Fibroblast of lung (primary cell): ENCODE measurements at places on chromosomes 11 and 22. TPM values are rescaled to one million over a fixed set of nuclear protein-coding genes. Genes with fewer than 3 reads are reported as not detected.

- H3K27me3 ChIP-seq, result no peaks in the 10 kb centered on the region
- H3K4me1 ChIP-seq, result no peaks in the 10 kb centered on the region
- H3K4me3 ChIP-seq, result no peak overlapping the region
- no peaks in the 10 kb centered on the region for H3K36me3 ChIP-seq
- no peak for DNase-seq
Observed at GRCh38 chr11:69877235-69877634, 58.0 kb upstream of the FGF3 start.

DLG2 gene
- 2.1 and 2.3 TPM in 2 replicates for total RNA-seq

GRCh38 chr11:2168286-2169004, 3.2 kb downstream of the TH start:
- no peak for DNase-seq
- H3K4me3 ChIP-seq, result no peak overlapping the region
- no peaks in the 10 kb centered on the region for H3K4me1 ChIP-seq
- H3K27ac ChIP-seq, result no peak overlapping the region

DNA sequence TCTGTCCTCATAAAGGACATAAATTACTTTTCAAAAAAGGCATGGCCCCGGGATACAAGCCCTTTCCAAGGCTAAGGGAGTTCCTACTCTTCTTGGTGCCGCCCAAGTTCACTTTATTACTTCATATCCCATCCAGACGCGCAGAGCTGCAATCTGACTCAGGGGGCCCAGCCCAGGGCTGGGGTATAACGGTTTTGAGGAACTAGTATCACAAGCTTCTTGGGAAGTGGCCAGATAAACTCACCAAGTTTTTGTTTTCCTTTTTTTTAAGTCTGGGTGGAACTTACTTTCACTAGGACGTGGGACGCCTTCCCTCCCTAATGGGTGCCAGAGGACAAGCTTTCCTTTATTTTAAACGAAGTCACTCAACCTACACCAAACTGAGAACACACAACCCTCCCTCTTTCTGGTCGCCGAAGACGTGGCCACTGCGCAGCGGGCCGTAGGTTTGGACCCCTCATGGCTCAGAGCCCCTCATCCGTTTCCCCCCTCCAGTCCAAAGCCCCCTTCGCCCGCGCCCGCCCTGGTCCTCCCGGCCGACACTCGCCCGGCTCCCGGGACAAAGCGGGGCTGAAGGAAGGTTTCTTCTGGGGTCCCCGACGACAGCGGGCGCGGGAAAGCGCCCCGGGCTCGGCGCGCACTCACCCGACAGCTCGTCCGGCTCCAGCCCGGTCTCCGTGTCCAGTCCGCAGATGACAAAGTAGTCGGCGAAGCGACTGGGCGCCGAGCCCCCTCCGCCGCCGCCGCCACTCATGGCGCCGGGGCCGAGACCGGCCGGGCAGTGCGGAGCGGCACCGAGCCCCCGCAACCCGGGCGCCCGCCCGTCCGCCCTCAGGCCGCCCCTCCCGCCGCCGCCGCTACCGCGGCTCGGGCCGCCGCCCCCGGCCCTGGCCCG, 587 bp downstream of the DENND5A start:
- no peaks in the 10 kb centered on the region for H3K36me3 ChIP-seq
- H3K4me3 ChIP-seq, result peak overlapping the region; percentile 58
- peak overlapping the region; percentile 87 for H3K27ac ChIP-seq
- DNase-seq, result peak; percentile 90
- H3K27me3 ChIP-seq, result no peaks in the 10 kb centered on the region

GRCh38 chr11:66082946-66083698, 13.1 kb downstream of the PACS1 start:
- no peak overlapping the region for H3K27ac ChIP-seq
- H3K4me1 ChIP-seq, result peaks cover 8% of the 10 kb centered on the region
- peak; percentile 59 for DNase-seq
- no peak overlapping the region for H3K4me3 ChIP-seq
- no peaks in the 10 kb centered on the region for H3K27me3 ChIP-seq

KRTAP5-7 gene
- total RNA-seq, result under 0.01 and 0.17 TPM in 2 replicates

LRRC75B gene
- total RNA-seq, result 5.6 and 7.9 TPM in 2 replicates

GRCh38 chr11:90124371-90124770, 10.1 kb upstream of the NAALAD2 start:
- no peak overlapping the region for H3K4me3 ChIP-seq
- no peaks in the 10 kb centered on the region for H3K27me3 ChIP-seq
- H3K27ac ChIP-seq, result no peak overlapping the region
- DNase-seq, result no peak
- no peaks in the 10 kb centered on the region for H3K4me1 ChIP-seq
- H3K36me3 ChIP-seq, result no peaks in the 10 kb centered on the region

DNA sequence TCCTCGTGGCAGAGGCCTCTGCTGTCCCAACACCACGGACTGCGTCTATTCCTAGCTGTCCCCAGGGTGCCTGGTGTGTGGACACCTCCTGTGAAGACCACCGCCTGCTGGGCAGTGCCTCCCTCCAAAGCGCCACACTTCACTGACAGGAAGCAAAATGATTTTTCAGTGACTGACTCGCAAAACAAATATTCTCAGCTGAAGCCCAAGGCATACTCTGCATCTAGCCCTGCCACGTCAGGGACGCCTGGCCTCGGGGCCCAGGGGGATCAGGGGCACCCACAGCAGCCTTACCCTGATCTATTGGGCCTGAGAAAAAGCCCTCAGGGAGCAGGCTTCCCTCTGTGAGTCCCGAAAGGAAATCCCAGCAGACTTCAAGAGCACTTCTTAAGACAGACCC, 2.2 kb downstream of the BRD1 start:
- no peaks in the 10 kb centered on the region for H3K27me3 ChIP-seq
- DNase-seq, result peak; percentile 38
- H3K36me3 ChIP-seq, result peaks cover 21% of the 10 kb centered on the region
- H3K27ac ChIP-seq, result peak overlapping the region; percentile 86

GRCh38 chr11:2314136-2314524, 12.3 kb downstream of the TSPAN32 start:
- no peak for DNase-seq
- peaks cover 9% of the 10 kb centered on the region for H3K4me1 ChIP-seq
- no peak overlapping the region for H3K27ac ChIP-seq
- no peaks in the 10 kb centered on the region for H3K27me3 ChIP-seq
- H3K36me3 ChIP-seq, result no peaks in the 10 kb centered on the region

- no peaks in the 10 kb centered on the region for H3K36me3 ChIP-seq
- H3K27ac ChIP-seq, result no peak overlapping the region
- H3K4me3 ChIP-seq, result no peak overlapping the region
- H3K27me3 ChIP-seq, result no peaks in the 10 kb centered on the region
Observed at GRCh38 chr11:116226731-116227130, 546.1 kb downstream of the BUD13 start.

GRCh38 chr11:93663021-93663420, 1.5 kb downstream of the CEP295 start:
- no peaks in the 10 kb centered on the region for H3K27me3 ChIP-seq
- no peaks in the 10 kb centered on the region for H3K4me1 ChIP-seq
- H3K36me3 ChIP-seq, result no peaks in the 10 kb centered on the region
- no peak for DNase-seq
- no peak overlapping the region for H3K27ac ChIP-seq
- H3K4me3 ChIP-seq, result no peak overlapping the region

- H3K4me1 ChIP-seq, result no peaks in the 10 kb centered on the region
- no peak overlapping the region for H3K4me3 ChIP-seq
- peak; percentile 87 for DNase-seq
- no peaks in the 10 kb centered on the region for H3K27me3 ChIP-seq
- no peak overlapping the region for H3K27ac ChIP-seq
Observed at GRCh38 chr11:94472916-94473799, 20.5 kb downstream of the MRE11 start.

CD6 gene
- not detected in 2 replicates for total RNA-seq

DCHS1 gene
- total RNA-seq, result 11.0 and 23.9 TPM in 2 replicates

DEUP1 gene
- total RNA-seq, result under 0.01 TPM in 1 of 2 replicates, not detected in the other

GRCh38 chr22:29948385-29948769, 65.4 kb downstream of the MTMR3 start:
- DNase-seq, result no peak
- H3K36me3 ChIP-seq, result no peaks in the 10 kb centered on the region
- no peak overlapping the region for H3K27ac ChIP-seq
- no peak overlapping the region for H3K4me3 ChIP-seq
- H3K27me3 ChIP-seq, result no peaks in the 10 kb centered on the region

- H3K36me3 ChIP-seq, result no peaks in the 10 kb centered on the region
- no peak overlapping the region for H3K4me3 ChIP-seq
- no peaks in the 10 kb centered on the region for H3K27me3 ChIP-seq
- H3K27ac ChIP-seq, result no peak overlapping the region
- peaks cover 3% of the 10 kb centered on the region for H3K4me1 ChIP-seq
Observed at GRCh38 chr11:102239911-102240310, 77.4 kb upstream of the BIRC3 start.

- H3K27ac ChIP-seq, result no peak overlapping the region
- H3K4me1 ChIP-seq, result no peaks in the 10 kb centered on the region
- H3K36me3 ChIP-seq, result no peaks in the 10 kb centered on the region
Observed at GRCh38 chr11:68115285-68115684, 5.9 kb downstream of the CHKA start.

DNA sequence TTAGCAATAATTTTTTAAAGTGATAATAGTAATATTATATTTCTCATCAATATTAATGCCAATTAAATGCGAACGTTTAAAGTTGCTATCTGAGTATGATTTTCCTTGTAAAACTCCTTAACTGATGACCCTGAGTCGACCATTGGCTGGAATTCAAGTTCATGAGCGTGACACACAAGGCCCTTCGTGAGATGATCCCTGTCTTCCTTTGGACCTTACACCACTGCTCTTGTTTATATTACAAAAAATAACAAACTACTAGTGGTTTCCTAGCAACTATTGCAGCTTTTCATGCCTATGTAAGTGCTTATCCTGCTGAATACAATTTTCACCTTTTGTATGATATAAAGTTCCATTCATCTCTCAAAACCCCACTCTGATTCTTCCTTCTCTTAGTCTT, 752.9 kb downstream of the CNTN5 start:
- H3K27ac ChIP-seq, result no peak overlapping the region
- H3K36me3 ChIP-seq, result no peaks in the 10 kb centered on the region
- H3K4me1 ChIP-seq, result no peaks in the 10 kb centered on the region
- peak; percentile 56 for DNase-seq

GRCh38 chr11:69832561-69833413, 13.6 kb upstream of the FGF3 start:
- H3K36me3 ChIP-seq, result no peaks in the 10 kb centered on the region
- no peaks in the 10 kb centered on the region for H3K4me1 ChIP-seq
- no peak overlapping the region for H3K4me3 ChIP-seq
- DNase-seq, result no peak

DNA sequence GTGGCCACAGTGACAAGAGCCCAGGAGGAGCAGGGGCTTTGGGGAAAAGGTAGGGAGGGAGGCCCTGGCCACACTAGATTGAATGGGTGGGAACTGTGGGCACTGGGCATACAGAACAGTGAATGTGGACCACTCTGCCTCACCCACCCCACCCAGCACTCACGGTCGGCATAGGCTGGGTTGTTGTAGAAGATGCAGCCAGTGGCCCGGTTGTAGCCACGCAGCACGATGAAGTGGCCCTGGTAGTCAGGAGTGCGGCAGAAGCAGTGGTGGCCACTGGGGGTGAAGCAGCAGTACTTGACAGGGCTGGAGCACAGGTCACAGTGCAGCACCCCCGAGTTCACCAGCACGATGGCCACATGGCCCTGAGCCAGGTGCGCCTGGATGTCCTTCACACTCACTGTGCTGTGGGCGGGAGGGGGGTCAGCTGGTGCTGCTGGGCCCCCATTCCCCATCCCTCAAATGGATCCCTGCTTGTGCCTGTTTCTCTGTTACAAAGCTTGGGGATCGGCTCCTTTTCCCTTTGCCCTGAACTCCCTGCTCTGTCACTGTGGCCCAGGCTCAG, 11.2 kb downstream of the GUCD1 start:
- peaks cover 37% of the 10 kb centered on the region for H3K36me3 ChIP-seq
- no peak overlapping the region for H3K27ac ChIP-seq
- H3K4me3 ChIP-seq, result no peak overlapping the region
- DNase-seq, result no peak
- H3K4me1 ChIP-seq, result peaks cover 8% of the 10 kb centered on the region

DNA sequence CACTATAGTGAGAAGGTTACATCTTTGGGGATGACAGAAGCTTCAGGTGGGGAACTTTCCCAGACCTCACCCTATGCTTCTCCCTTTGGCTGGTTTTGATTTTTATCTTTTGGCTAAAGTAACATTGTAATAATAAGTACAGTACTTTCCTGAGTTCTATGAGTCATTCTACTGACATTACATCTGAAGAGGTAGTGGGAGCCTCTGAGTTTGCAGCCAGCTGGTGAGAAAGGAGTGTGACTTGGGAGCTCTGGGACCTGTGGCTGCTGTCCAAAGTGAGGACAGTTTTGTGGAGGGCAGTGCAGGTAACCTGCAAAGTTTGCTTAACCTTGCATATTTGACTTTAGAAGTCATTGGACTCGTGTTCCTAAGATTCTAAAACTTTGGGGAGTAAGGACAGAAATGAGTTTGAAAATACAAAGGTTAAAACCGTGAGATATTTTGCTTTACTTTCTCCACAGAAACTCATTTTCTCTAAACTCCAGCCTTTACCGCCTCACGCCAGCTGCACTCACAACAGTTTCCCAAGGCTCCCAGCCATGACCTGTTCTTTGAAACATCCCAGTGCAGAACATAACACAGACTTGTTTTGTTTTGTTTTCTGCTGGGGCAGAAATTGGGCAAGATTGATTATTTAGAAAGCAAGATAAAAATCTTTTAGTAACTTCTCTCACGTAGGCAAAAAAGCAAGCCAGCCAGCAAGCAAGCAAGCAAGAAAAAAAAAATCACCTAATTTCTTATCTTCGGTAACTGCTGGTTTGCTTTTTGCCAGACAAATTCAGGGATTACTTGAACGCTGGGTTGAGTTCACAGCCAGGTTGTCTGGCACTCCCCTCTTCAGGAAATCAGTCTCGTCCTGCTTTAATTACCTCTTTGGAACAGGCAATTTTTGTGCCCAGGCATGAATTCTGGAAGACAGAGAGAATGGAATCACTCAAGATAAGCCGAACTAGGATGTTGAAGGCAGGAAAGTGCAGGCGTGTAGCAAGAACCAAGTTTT, 478.3 kb upstream of the ISX start:
- H3K36me3 ChIP-seq, result no peaks in the 10 kb centered on the region
- DNase-seq, result no peak
- no peaks in the 10 kb centered on the region for H3K27me3 ChIP-seq
- H3K4me3 ChIP-seq, result no peak overlapping the region
- H3K4me1 ChIP-seq, result no peaks in the 10 kb centered on the region
- no peak overlapping the region for H3K27ac ChIP-seq

DNA sequence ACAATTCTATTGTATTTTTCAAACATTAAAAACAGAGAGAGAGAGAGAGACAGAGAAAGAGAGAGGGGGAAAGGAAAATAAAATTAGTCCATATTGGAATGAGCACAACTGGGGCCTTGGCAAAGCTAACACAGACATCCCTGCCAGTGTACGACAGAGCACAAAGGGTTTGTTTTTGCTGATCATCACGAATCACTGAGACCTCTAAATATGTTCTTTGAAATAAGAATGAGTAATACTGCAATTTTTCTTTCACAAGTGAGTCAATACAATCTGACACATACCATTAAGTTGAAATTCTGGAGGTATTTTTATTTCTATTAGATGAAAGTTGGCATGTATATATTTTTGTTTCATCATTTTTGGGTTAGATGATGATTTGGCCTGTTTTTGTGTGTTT, 27.0 kb upstream of the LRRC4C start:
- no peak overlapping the region for H3K4me3 ChIP-seq
- H3K4me1 ChIP-seq, result no peaks in the 10 kb centered on the region
- H3K27me3 ChIP-seq, result no peaks in the 10 kb centered on the region
- H3K27ac ChIP-seq, result no peak overlapping the region
- no peak for DNase-seq
- H3K36me3 ChIP-seq, result no peaks in the 10 kb centered on the region

ABCC8 gene
- total RNA-seq, result not detected in 2 replicates

GRCh38 chr11:61505640-61506155, 2.9 kb upstream of the LRRC10B start:
- DNase-seq, result no peak
- H3K4me3 ChIP-seq, result no peak overlapping the region
- H3K27ac ChIP-seq, result no peak overlapping the region
